ENCODE measurements at places on chromosomes 4 and X.

- no peak for DNase-seq
Observed at GRCh38 chr4:88286897-88287296, 2.5 kb upstream of the PPM1K start.

DNA sequence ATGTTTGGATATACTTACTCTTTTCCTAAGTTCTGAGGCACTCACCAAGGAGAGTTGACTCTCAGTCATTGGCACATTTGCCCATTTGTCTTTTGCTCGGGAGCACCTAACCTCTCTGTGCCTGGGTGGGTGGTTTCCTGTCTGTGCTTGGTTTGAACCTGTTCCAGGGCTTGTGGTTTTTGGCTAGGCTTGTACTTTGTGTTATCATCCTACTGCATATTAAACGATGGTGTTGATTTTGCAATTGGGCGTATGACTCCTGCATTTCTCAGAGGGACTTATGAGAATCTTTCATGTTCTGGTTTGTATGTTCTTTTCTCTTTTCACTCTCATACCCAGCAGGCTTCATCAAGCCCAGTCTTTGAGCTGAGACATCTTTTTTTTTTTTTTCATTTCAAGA lies 161.7 kb downstream of the BTC start:
- no peak for DNase-seq

DNA sequence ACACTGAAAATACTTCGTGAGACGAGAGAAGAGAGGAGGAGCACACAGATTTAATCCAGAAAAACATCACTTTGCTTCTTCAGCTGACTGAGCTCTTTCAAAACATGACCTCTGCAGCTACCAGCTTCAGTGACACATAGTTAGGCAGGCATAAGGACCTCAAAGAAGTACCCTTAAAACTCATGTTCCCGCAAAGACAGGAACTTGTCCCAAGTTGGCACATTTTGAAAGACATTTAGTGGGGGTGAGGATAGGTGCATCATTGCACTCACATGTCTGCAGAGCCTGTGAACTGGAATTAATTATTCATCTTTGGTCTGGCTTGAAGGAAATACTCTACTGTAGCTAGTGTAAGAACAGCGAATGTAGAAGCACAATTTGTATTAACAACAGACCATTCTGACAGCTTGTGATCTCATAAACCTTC lies 221.8 kb downstream of the MGST2 start:
- DNase-seq, result no peak

DNA sequence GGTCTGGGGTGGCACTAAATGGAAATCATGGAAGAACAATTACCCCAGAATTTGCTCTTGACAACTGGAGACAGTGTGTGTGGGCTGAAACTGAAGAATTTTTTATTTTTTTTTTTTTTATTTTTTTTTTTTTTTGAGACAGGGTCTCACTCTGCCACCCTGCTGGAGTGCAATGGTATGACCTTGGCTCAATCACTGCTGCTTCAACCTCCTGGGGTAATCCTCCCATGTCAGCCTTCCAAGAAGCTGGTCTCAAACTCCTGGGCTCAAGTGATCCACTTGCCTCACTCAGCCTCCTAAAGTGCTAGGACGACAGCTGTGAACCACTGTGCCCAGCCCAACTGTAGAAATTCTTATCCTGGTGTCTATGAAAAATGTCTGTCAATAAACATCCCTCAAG lies 127.9 kb upstream of the MAP3K15 start:
- DNase-seq, result no peak

DNA sequence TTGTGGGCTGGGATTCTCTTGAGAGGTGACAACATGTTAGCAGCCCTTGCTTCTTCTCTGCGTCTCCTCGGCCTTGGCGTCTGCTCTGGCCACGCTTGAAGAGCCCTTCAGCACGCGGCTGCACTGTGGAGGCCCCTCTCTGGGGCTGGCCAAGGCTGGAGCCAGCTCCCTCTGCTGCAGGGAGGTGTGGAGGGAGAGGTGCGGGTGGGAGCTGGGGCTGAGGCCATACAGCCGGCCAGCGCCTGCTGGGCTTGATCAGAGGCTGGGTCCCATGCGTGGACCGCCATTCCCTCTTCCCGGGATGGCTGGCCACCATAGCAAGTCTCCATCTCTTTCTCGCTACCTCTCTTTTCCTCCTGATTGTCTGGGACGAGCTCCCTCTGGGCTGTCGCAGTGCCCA lies 539.0 kb downstream of the PCDH7 start:
- no peak for DNase-seq

- no peak for DNase-seq
Observed at GRCh38 chr4:8644461-8644891, 51.9 kb downstream of the CPZ start.

DNA sequence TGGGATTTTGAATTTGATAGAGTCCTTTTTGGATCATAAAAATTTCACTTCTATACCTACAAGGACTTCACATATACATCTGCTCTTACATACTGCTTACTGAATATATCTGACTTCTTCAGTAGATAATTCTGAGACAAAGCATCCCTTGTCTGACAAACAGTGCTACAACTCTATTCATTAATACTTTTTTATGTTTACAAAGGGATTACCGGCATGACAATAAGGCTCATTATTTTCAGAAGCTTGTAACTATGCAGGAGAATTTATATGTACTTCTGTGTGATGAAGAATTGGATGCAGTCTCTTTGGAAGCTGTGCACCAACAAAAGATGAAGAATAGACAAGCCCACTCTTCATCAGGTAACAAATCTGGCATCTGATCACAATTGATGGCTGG lies 1070.3 kb downstream of the STIM2 start:
- no peak for DNase-seq

- no peak for DNase-seq
Observed at GRCh38 chr4:153595894-153596601, 88.0 kb upstream of the TLR2 start.

GRCh38 chrX:143165778-143166177 lies 140.1 kb downstream of the SPANXN4 start:
- DNase-seq, result no peak

- DNase-seq, result no peak
Observed at GRCh38 chr4:53840643-53841042, 223.8 kb downstream of the CHIC2 start.

GRCh38 chr4:77734928-77735327 lies 84.2 kb downstream of the CNOT6L start:
- no peak for DNase-seq

DNA sequence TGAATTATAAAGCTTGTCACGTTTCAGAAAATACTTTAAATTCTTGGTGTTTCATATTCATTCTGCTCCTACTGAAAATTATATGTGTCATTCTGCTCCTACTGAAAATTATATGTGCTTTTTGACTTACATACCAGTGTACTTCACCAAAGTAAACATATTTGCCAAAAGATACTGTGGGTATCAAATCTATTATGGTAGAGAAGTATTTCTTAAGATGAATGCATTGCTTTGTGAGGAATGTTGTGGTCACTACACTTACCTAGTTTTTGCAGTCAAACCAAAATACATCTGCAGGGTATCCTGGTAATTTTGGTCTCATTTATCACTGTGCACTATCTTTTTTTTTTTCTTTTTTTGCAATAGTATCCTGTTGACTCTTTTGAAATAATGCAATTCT lies 287.7 kb upstream of the MAD2L1 start:
- no peak for DNase-seq

DNA sequence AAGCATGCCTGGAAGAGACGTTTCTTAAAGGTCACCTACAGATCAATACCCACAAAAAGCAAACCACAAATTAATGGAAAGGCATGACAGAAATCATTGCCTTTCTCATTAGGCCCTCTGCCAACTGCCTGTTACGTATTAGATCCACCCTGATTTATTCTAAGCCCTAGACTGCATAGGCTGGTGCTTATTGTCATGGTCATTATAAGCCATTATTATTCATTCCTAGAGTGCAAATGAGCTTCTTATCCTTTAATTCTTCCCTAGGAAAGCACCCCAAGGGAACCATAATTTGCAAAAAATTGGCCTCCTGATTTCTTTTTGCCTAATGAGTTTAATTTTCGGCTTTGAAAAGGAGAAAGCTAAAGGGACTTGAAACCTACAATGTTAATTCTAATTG lies 184.2 kb upstream of the GPRIN3 start:
- DNase-seq, result no peak

DNA sequence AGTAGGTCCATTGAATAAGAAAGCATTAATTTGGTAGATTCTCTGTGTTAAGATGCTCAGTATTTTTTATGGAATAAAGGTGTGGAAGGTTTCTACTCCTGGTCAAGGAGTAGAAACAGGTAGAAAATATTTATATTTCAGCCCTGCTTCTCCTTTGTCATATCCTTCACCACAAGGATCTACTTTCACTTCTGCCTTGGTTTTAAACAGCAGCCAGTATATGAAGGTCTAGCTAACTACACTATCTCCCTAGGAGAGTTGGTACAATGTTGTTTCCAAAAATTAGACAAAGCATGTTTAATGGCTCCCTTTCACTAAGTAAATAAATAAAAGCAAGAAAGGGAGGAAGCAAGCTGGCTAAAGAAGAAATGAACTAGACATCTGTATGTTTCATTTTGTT lies 44.6 kb upstream of the GYPA start:
- no peak for DNase-seq

DNA sequence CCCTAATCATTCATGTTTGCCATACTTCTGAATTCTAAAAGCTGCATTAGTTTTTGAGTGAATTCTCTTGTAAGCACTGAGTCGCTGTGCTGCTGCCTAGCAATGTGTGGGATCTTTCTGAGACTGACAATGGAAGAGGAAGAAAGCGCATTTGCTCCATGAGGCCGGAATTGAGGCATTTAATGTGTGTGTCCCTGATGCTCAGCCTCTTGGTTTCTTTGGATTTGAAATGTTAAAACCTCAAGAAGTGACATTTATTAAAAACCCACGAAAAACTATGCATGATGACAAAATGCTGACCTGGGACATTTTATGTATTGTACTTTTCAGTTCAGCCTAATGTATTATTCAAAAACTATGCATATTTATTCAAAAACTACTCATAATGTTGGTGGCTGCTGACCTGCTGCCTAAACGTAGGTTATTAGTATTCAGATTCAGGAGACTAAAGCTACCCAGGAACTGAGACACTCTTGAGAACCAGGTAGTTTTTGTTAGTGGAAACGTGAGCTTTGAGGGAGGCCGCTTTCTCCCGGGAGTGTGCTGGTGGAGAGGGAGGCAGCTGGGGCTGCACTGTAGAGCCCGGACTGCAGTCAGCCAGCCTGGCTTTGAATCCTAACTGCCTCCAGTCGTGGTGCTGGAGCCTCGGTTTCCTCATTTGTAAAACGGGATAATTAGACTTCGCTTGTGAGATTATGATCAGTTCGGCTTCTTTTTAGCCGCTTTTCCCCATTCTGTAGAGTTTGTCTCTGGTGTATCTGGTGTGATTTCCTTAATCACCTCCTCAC lies 11.3 kb downstream of the RGS12 start:
- DNase-seq, result no peak

GRCh38 chrX:106730401-106730800 lies 3.9 kb downstream of the RNF128 start:
- no peak for DNase-seq

DNA sequence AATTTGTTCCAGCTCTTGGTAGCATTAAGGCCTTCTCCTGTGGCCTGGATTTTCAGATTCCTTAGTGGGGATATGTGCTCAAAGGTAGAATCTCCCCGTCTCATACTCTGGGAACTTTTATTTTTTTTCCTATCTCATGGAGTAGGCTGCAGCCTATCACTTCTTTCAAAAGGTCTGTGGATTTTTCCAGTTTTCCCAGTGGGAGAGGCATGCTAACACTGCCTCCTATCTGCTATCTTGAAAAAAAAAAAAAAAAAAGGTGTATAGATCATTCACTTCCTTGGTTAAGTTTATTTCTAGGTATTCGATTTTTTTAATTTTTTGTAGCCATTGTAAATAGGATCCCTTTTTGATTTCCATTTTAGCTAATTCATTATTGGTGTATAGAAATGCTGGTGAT lies 67.1 kb downstream of the IL15 start:
- DNase-seq, result no peak

DNA sequence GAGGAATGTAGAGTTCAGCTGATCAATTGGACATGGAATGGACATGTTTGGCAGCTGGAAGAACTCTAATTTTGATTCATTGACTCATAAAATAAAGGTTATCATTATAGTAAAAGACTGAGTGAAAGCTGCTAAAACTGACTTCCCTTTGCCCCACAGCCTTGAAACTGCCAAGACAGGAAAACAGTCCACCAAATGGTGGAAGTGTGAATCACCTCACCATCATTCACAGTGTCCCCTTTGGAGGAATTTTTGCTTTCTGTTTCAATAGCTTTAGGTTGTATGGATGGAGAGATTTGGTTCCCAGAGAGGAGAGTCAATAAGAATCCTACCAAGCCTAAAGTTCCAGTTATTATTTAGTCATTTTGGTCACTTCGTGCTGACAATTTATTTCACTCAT lies 20.8 kb upstream of the FREM3 start:
- no peak for DNase-seq

- no peak for DNase-seq
Observed at GRCh38 chr4:181061787-181062186, 1181.4 kb upstream of the TENM3 start.

DNA sequence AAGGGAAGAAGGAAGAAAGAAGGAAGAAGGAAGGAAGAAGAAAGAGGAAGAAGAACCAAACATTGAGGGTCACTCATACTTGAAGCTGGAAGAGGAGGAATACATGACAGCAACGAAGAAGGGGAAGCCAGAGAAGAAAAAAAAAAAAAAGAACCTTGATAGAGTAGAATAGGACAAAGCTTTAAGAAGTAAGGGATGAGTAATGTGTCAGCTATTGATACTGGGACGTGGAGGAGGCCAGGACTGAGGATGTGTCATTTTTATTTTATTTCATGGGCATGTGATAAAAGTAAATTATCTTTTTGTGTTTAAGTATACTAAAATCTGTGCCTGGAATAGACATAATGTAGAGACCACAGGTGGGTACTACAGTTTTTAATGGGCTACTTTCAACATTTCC lies 6.4 kb downstream of the EDA2R start:
- no peak for DNase-seq

DNA sequence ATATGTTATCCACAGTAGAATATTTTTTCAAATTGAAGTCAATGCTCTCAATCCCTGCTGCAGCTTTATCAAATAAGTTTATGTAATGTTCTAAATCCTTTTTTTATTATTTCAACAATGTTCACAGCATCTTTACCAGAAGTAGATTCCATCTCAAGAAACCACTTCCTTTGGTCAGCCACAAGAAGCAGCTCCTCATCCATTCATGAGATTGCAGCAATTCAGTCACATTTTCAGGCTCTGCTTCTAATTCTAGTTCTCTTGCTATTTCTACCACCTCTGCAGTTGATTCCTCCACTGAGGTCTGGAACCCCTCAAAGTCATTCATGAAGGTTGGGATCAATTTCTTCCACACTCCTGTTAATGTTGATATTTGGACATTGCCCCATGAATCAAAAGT lies 2301.3 kb upstream of the TENM3 start:
- DNase-seq, result no peak

DNA sequence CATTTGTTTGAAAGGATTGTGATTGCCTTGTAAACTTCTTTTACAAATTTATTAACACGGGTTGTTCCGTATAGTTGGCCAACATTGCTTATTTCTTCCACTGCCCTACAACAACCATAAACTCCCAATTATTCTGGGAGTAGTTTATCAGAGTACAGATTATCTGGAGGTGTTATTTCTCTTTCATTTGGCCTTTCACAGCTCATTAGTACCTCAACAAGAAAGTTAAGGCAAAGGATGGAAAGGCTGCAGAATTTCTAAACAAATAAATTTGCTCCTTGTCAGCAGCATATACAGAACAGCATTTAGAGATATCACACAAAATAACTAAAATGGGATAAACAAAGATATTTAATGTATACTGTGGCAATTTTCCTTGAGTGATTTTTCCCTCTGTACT lies 548.8 kb downstream of the DMD start:
- DNase-seq, result no peak
